ENCODE measurements at places on chromosomes 4 and X.

DNA sequence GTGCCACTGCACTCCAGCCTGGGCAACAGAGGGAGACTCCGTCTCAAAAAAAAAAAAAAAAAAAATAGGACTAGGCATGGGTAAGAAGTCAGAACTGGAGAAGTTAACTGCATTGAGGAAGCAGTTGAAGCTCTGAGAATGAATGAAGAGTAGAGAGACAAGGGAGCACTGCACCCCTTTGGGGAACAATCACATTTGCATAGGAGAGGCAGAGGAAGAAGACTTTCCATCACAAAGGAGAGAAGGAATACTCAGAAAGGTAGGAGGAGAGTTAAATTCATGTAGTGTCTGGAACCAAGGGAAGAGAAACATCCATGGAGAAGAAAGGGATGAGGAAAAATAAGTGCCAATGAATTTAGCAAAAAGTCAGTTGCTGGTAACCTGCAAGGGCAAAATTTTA is 72.4 kb downstream of the GPC3 start:
- no peak for DNase-seq

DNA sequence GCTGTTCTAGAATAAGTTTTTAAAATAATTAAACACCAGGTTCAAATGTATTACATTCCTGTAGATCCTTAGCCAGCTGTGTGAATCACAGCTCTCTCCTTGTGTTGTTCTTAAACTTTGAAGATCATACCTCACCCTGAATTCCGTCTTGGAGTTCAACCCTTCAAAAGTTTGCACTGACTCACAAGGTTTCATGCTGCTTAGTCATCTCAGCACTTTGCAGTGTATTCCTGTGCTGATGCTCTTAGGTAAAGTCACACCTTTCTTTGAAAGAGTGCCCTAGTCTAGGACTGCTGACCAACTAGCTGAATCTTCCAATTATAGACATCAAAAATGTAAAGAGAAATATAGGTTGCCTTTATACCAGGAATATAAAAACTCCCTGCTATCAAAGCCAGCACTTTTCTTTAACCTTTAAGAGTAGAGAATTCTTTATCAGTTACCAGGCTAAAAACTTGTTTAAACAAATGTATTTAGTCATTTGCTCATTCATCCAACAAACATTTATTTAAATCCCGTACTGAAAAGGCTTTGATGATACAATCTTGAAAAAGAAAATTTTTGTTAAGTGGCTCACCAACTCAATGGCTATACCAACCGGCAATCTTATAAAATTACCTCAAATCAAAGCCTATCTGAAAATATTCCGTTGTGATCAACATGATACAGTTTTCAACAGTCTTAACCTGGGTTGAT is 169.7 kb downstream of the RAP1GDS1 start:
- no peak for DNase-seq

DNA sequence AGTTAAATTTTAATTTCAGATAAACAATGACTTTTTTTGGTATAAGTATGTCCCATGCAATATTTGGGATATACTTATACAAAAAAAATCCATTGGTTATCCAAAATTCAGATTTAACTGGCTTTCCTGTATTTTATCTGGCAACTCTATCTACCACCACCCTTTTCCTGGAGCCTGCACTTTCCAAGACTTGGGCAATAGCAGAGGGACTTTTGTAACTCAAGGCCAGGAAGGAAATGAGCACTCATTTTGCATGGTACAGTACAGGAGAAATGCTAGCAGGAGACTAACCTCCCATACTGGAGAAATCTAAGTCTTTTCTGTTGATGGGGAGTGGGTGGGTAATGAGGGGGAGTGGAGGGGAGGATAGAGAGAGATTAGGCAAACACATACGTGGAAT is 37.7 kb upstream of the PLAC1 start:
- DNase-seq: no peak

DNA sequence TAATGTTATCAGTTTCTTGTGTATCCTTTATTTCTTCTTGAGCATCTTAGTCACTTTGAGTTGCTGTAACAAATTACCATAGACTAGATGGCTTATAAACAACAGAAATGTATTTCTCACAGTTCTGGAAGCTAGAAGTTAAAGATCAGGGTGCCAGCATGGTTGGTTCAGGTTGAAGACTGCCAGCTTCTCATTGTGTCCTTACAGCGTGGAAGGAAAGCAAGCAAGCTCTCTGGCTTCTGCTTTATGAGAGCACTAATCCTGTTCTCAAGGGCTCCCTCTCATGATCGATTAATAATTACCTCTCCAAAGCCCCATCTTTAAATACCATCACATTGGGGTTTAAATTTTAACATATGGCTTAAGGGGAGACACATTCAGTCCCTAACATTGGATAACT is 497.2 kb downstream of the RAPGEF2 start:
- no peak for DNase-seq

Measured in Jurkat, Clone E6-1 (cell line).